ENCODE measurements at places on chromosomes 4 and X.

GRCh38 chr4:8643441-8643840 lies 50.9 kb downstream of the CPZ start:
- no peak for DNase-seq

DNA sequence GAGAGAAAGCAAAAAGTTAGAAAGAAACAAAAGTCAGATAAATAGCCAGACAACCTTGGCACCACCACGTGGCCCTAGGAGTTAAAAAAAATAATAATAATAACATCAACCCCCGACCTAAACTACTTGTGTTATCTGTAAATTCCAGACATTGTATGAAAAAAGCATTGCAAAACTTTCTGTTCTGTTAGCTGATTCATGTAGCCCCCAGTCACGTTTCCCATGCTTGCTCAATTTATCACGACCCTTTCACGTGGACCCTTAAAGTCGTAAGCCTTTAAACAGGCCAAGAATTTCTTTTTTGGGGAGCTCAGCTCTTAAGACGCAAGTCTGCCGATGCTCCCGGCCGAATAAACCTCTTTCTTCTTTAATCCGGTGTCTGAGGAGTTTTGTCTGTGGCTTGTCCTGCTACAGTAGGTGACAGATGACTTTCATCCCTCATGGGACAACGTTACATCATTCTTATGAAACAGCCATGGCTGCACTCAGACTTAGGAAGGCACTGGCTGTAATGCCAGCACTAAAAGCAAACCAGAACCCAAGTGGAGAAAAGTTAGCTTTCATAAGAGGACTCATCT lies 520 bp downstream of the ACOX3 start:
- no peak for DNase-seq

- DNase-seq = no peak
Observed at GRCh38 chr4:152073351-152074087, 312.7 kb upstream of the GATB start.

- no peak for DNase-seq
Observed at GRCh38 chr4:6728320-6729029, 12.5 kb downstream of the BLOC1S4 start.

GRCh38 chr4:39044956-39045826 lies 13.0 kb upstream of the TMEM156 start:
- peak; percentile 41 for DNase-seq

- no peak for DNase-seq
Observed at GRCh38 chr4:85798012-85798770, 323.2 kb downstream of the ARHGAP24 start.

- DNase-seq = no peak
Observed at GRCh38 chr4:159435561-159436023, 332.7 kb downstream of the RAPGEF2 start.

GRCh38 chr4:168451744-168452390 lies 28.4 kb downstream of the DDX60L start:
- no peak for DNase-seq

GRCh38 chr4:14379183-14379582 lies 623.1 kb upstream of the CPEB2 start:
- no peak for DNase-seq

DNA sequence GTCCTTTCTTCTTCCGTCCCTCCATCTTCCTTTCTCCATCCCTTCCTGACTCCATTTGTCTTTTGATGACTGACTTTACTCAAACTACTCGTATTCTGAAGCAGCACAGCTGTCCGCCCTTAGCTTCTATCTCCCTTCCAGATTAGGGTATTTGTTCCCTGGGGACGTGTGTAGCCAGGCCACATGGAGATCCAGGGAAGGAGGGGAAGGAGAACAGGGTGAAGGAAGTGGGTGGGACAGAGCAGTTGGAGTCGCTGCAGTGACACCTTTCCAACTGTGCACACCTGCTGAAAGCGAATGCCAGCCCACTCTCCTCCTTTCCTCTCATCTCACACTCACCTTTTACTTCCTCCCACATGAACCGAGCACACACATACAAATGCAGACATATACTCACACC lies 323.8 kb downstream of the DCTD start:
- no peak for DNase-seq

- no peak for DNase-seq
Observed at GRCh38 chrX:72394518-72395170, 88.9 kb upstream of the CITED1 start.

DNA sequence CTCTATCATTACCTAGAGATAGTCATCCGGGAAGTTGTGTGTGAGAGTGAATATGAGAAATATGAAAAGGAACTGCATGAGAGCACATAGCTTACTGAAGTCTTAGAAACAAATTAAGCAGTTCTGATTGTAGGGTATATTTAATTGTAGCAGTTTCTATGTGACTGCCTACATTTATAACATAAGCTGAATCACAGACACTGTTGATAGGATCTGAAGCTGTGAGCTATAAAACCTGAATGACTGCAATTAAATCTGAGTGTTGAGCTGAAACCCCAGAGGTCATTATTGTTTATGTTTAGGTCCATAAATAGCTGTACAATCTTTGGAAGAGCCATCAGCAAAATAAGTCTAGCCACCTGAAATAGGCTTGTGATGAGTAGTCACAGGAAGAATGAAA lies 210.1 kb upstream of the CXCL13 start:
- DNase-seq = no peak

GRCh38 chr4:184298254-184298653 lies 80.6 kb upstream of the ENPP6 start:
- no peak for DNase-seq

DNA sequence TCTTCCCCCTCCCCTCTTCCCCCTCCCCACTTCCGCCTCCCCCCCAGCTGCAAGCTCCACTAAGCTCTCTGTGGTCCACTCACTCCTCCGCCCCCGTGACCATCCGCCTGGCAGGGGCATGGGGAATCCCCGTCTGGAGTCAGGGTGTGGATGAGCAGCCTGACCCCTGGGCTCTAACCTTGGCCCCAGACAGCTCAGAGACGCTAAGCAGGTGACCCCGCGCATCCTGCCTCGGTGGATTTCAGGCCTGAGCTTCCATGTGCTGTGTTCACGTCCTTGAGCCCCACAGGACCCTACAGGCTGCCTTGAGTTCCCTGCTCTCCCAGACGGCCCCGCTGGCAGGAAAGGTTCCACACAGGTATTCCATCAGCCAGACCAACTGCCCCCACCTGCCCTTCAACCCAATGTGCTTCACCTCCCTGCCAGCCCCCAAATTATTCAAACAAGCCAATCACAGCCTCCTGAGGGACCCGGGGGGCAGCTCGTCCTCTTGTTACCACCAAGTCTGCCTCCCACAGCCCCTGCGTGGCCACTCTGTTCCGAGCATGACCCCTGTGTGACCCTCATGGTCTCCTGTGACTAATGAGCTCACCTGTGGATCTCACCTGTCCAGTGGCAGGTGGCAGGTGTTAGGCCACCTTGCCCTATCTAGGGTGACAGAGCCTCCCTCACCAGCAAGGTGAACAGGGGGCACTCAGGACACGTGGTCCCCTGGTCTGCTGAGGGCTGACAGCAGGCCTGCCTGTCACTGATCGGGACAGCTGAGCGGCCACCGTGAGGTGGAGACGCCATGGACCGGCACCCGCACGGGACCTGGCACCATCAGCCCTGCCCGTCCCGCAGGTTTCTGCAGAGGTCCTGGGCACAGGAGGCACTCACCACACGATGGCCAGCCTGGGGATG lies 73.2 kb upstream of the MXD4 start:
- no peak for DNase-seq

- DNase-seq = no peak
Observed at GRCh38 chr4:106302062-106302438, 14.0 kb downstream of the TBCK start.

- DNase-seq = peak; percentile 33
Observed at GRCh38 chrX:19514791-19515614, at the start of gene MAP3K15. Gene MAP3K15 (minus strand): TSS chrX:19515508. CDS start chrX:19515261, 247 bp downstream.

Data from GM12892 (cell line).